Activated T-cell treated with anti-CD3 and anti-CD28 coated beads, Interleukin-2, amount 50 U/mL, for 24 hours (primary cell): ENCODE measurements at places on chromosomes 3 and 15.

GRCh38 chr3:138578961-138579574 lies 15.0 kb downstream of the CEP70 start:
- DNase-seq = no peak

DNA sequence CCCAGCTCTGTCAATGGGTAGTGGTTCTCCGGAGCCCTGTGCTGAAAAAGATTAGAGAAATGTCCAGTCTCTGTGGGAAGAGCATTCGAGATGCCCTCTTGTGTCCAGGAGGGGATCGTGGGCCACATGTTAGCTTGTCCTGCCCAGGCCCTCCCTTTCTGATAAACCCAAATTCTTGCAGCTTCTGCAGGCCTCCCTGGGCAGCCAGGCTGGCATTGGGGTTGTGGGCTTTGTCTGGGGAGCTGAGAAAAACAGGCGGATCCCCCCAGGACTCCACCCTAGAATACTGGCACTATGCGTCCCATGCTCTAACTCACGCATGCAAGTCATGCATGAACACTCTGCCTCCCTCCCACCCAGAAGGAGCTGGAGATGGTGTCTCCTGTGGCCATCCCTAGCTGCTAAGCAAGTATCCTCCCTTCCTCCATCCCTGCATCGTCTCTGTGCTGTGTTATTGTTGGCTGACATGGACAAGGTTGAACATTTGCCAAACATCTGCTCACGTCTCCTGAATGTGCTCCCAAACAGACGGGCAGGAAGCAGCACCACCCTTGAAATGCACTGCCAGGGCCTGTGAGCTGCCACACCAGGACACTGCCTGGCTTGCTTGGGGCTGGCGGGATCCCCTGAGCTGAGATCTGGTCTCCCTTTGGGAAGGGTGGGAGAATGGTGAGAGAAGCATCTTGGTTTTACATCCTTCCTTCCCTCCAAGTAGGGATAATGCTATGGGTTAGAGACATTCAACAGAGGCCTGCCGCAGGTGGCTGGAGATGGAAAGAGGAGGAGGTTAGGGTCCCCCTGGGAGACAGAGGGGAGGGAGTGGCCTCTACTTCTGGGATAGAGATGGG lies 26.5 kb downstream of the CFAP161 start:
- no peak for DNase-seq

- DNase-seq = no peak
Observed at GRCh38 chr3:54783611-54784010, 144.2 kb downstream of the LRTM1 start.

DNA sequence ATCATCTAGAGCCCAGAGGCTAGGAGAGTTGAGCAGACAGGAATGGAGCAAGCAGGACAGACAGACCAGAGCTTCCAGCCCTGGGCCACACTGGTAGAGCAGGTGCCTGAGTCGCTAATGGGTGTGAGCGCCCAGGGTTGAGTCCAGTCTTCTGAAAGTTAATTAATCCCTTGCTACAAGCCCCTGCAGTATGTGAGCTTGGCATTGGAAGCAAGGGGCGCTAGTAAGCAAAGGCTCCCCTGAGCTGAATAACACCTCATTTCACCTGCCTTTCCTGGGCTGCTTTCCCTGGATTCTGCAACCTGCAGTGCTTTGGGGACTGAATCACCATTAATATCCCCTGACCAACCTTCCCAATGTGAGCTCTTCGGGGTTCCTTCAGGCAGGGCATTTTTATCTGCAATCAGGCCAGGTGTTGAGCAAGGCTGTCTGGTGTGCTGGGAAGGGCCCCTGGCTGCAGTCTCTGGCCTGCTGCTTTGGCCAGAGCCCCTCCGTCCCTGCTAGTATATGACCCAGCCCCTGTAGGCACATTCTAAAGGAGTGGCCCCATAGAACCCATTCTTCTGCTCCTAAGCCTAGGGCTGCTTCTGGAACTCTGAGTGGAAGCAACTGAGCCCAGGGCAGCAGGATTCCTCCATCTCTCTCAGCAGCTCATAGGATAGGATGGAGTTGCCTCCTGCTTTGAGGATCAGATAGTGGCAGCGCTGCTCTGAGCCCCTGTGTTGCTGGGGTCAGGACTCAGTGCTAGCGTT lies 45.1 kb upstream of the EPHB1 start:
- DNase-seq = no peak
